Kidney epithelial cell (primary cell): ENCODE measurements at places on chromosomes 6 and 20.

DNA sequence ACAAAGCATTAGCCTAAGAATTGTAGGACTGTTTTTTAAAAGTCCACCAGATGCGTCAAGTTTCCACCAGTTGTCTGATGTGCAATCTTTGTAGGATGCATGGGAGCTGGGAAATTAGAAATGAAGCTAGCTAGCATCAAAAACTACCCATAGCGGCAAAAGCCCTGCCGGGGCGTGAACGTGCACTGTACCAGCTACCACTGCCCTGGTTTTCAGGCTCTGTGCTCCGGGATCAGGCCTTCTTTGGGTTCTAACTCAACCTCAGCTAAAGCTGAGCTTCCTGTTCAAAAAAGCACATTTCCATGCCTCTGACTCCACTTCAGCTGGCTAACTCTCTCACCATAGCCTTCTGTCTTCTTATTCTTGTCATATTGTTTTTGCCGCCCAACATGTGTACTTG is 26.9 kb upstream of the FUCA2 start:
- DNase-seq = no peak

- DNase-seq = no peak
Measured at GRCh38 chr6:167832497-167833395, 6.0 kb downstream of the AFDN start.

DNA sequence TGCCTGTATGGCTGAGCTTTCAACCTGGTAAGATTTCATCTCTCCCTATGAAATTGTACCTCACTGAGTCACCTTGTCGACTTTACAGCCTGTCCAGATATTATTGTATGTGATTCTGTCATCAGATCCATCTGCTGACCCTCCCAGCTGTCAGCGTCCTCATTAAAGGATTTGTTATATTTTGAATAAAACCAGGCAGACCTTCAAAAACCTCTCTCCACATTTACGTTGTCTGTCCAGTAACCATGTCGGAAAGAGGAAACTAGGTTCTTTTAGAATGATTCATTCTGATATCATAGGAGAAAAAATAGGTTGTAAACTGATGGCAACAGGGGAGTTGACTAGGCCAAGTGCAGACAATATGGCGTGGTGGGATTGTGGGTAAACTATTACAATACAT is 38.5 kb downstream of the TSPYL4 start:
- no peak for DNase-seq

DNA sequence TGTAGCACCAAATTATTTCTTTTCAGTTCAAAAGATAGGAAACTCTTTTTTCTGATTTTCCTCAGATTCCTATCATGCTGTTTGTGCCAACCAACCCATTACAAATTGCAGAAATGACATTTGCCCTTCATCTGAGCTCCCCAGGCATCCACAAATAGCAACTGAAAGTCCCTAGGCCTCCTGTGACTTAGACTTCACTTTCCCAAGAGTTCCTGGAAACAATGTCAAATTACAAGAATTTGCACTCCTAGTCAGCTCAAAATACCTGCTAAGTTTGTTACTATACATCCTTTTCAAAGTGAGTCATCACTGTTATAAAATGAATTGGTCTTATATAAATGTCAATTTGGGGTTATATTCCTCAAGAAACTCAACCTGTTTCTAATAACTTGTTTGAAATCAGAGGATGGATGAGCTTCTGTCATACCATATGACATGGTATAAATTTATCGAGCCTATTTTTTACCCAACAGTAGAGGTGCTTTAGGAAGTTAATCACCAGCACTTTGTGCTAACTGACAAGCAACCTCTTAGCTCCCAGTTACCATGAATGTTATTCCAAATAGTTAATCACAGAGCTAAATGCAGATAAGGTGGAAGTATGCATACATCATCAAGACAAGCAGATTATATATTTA is 256.5 kb downstream of the HACE1 start:
- DNase-seq = no peak

DNA sequence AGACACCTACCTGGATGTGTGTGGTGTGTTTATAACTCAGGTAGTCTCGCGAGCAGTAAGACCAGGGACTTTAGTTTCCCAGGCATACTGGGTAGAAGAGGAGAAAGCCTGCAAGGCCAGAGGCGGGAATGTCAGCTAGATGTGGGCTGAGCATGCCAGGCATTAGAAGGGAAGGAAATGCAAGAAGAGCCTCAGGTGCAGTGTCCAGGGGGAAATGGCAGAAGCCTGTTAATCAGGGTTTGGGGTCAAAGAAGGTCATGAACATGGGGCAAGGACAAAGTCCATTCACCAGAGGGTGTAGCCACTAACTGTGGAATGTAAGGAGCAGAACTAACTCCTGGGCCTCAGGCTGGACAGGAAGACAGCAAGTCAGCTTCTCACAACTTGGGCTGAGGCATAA is 305.0 kb downstream of the SMOC2 start:
- no peak for DNase-seq
